Anterior cingulate cortex (tissue), 58 donors: ENCODE measurements at places on chromosomes 3 and 15.
A peak's percentile ranks its signal among the peaks of the same experiment; 100 is the strongest.

- no peak for DNase-seq
Observed at GRCh38 chr3:5115506-5116162, 6.5 kb upstream of the ARL8B start.

- no peak for DNase-seq
Observed at GRCh38 chr3:171172070-171172469, 145.6 kb upstream of the SLC2A2 start.

DNA sequence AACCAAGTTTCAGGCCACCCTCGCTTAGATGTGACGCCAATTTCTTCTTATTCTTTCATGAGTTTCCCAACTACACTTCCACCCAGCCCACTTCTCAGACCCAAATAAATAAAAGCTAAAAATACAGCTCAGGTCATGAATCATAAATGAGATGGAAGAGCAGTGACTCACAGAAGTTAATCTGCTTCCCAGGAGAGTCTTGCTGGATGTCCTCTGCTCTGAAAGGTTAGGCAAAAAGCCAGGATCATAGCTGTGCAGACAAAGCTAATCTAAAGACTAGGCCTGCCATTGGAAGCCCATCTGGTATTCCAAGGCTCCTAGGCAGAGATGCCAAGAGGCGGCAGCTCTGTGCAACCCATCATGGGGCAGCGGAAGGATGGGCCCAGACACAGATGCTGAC is 24.1 kb downstream of the SHC4 start:
- no peak for DNase-seq

DNA sequence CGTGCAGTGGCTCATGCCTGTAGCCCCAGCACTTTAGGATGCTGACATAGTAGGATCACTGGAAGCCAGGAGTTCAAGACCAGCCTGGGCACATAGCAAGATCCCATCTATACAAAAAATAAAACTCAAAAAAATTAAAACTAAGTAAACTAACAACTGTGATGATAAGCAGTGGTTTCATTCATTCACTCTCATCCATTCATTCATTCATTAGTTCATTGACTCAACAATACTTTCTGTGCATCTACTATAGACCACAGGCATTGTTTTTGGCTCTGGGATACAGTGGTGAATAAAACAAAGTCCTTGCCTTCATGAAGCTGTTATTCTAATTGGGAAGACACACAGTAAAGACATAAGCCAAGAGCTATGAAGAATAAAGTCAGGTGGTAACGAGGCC is 7.5 kb upstream of the TMEM212 start:
- DNase-seq: no peak

GRCh38 chr3:23399221-23399620 is 196.1 kb downstream of the UBE2E2 start:
- DNase-seq: no peak

DNA sequence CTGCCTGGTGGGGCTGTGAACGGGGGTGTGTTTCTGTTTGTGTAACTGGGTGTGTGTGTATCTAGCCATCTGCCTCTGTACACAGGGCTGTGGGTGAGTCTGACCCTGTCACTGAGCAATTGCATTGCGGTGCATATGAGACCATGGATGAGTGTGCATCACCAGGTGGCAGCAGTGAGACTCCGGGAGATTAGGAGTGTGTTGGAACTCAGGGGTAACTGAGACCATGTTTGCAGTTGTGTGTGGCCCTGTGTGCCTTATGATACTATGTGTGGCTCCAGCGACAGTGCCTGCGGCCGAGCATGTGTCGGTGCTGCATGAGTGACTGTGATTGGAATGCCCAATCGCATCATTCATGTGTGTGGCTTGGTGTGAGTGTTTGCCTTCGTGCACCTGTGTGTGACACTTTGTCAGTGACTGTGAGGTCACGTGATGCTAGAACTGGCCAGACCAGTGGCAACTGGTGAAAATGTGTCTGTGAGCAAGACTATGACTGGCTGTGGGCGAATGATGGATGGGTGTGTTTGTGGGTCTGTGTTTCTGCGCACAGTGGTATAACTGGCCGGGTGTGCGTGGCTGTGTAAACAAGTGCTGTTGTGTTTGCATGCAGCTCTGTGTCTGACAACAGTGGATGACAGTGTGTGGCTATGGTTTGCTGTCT is 14.0 kb downstream of the VILL start:
- peak; percentile 77 for DNase-seq

GRCh38 chr3:21185816-21186314 is 565.1 kb downstream of the ZNF385D start:
- no peak for DNase-seq
